ENCODE measurements at places on chromosomes 16 and 17. TPM values are rescaled to one million over a fixed set of nuclear protein-coding genes. Genes with fewer than 3 reads are reported as not detected.
A peak's percentile ranks its signal among the peaks of the same experiment; 100 is the strongest.

Gene ALOX12
- polyA plus RNA-seq: not detected

Gene FOXJ1
- not detected for polyA plus RNA-seq

Gene ORC6
- polyA plus RNA-seq: 3.2 TPM

Gene ETV4
- 0.46 TPM for polyA plus RNA-seq

Gene ZACN
- 0.51 TPM for polyA plus RNA-seq

Gene CEMP1
- 0.04 TPM for polyA plus RNA-seq

Gene KRTAP4-5
- not detected for polyA plus RNA-seq

Gene USP10
- polyA plus RNA-seq: 17.8 TPM

Gene LRRC37A
- 0.37 TPM for polyA plus RNA-seq

DNA sequence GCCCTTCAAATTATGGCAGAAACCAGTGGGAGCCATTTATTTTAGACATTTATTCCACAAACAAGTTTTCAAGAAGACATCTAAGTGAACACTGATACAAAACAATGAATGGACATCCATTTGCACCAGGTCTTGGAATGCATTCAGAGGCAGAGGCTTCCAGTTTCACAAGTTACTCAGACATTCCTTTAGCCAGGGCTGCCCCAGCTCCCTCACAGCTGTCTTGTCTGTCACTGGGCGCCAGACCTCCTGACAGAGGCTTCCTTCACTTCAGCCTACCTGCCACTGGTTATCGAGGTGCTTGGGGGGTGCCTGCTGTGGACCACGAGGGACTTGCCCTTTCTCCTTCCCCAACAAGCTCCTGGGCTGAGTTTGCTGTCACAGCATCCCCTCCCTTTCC is 19.2 kb downstream of the AQP8 start:
- DNase-seq: no peak

- no peak for DNase-seq
Observed at GRCh38 chr17:68906638-68907037, 48.6 kb downstream of the ABCA8 start.

DNA sequence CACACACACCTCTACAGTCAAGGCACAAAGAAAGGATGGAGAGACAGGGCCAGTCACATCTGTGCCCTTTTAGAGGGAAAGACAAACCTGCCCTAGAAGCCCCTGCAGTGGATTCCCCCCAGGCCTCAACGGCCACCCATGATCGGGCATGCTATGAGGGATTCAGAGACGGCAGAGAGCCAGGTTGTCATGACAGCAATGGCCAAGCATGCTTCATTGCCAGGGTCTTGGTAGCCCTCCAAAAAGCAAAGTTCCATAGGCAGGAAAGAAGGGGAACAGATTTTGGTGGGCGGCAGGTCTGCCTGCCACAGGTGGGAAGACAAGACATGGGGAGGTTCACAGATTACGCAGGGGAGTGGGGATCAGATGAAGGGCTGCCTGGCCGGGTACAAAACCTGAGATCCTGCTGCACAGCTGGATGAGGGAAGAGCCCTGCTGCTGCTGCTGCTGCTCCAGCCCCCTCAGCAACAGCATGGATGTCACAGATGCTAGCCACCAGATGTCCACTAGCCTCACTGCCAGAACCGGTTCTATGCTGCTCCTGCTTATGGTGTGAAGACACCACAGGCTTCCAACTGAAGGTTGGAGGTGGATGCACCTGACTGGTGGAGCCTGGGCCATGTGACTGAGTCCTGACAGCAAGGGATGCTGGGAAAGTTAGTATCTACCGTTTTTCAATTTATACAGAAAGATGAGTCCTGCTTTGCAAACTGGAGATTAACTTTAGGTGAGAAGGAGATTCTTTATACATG is 17.8 kb downstream of the ACTG1 start:
- DNase-seq: no peak

DNA sequence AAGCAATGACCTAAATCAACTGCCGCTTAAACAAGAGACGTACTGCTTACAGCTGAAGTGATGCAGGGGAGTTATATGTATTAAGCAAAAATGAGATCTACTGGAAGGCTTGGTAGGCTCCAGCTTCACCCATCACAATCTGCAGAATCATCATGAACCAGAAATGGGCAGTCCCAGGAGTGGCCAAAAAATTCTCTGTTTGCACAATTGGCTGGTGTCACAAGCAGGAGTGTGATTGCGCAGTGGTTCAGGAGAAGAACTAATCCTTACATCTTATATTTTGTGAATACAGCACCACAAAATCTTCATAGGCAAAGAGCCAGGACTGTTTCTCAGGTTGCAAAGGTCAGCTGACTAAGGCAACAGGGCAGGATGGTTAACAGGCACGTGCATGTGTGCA is 75.9 kb downstream of the CES1 start:
- no peak for DNase-seq

- no peak for DNase-seq
Observed at GRCh38 chr17:53749178-53749577, 73.5 kb upstream of the KIF2B start.

- DNase-seq: no peak
Observed at GRCh38 chr17:71084838-71085237, 915.5 kb downstream of the KCNJ2 start.

DNA sequence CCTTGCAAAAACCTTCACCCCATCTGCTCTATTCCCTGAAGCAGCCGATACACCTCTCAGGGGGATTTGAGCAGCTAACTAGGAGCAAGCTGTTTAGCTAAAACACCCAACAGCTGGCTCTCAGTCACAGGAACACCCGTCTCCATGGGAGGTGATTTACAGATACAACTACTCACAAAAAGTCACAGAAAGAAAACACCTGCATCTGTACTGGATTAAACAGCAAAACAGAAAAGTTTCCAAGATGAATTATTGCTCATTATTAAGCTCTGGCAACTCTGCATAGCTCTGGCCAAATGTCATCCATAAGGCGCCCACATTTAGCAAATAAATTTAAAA is 22.3 kb downstream of the GJC1 start:
- no peak for DNase-seq

GRCh38 chr16:3027983-3028715 is 4.3 kb downstream of the THOC6 start:
- peak; percentile 64 for DNase-seq

DNA sequence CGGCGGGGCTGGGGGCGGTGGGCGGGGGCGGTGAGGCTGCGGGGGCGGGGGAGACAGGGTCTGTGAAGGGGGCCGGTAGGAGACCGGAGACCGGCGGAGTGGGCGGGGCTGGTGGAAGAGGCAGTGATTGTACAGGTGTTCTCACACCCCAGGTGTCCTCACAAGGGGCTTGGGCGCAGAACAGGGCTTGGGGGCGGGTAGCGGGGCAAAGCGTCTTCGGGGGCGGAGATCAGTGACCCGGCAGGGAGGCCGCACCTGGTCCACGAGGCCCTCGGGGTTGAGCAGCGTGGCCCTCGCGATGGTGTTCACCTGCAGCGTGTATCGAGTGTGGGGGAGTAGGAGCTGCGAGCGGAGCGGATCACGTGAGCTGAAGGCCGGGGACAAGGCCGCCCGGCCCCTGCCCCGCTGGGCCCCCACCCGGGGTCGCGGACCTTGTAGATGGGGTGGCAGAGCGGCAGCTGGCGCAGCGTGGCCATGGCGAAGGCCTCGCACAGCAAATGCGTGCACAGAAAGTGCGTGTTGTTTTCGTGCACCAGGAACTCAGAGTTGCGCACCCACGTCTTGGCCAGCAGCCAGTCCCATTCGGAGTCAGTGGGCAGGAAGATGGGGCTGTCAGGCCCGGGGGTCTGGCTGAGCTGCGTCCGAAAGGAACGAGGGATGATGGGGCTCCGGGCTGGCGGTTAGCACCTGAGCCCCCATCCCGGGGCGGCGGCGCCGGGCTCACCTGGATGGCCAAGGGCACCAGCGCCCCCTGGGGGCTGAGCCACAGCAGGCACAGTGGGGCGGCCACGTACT is 8.5 kb downstream of the ALOXE3 start:
- DNase-seq: peak; percentile 47

DNA sequence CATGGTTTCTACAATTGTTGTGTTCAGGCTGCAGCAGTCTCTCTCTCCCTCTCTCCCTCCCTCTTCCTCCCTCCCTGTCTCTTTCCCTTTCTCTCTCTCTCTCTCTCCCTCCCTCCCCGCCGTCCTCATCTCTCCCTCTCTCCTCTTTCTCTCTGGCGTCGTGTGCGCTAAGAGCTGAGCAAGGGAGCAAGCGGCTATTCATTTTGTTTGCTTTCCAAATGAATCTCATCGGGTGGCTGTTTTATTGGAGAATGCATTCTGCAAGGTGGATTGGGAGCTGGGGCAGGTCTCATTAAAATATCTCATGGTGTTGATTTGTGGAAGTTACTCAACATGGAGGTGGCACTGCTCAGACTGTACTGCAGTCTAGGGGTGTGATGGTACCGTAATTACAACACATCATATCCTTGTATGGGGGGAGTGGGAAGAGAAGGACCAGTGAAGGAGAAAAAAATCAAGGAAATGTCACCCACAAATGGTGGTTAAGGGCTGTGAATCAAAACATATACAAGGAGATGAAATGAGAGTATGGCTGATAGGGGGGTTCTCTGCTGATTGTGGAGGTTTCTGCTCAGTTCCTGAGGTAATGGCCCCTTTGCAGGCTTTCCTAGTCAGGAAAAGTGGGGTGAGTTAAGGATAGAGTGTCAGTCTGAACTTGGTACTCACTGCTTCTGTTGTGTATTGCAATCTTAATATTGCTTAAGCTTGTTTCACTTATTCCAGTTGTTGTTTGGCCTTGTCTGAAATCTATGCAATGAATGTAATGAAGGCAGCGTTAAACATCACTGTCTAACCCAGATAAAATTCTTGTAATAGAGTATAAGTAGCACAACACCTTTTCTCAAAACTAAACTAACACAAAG is 2.7 kb downstream of the MSL1 start:
- DNase-seq: no peak

DNA sequence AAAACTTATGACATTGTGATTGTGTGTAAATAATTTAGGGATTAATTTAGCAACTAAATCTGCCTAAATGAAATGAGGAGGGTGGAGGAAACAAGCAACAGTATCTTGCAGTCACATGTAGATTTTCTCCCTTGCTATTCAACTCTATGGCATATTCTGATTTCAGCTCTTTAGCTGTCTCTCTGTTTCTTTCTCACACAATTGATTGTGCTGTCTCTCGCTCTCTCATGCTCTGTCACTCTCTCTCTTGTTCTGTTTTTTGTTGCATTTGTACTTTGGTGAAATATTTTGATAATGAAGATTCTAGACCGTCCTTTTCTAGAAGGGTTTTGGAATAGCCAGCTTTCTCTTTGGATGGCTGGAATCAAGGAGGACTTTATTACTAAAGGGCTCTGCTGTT is 70.6 kb downstream of the BCAS3 start:
- no peak for DNase-seq

DNA sequence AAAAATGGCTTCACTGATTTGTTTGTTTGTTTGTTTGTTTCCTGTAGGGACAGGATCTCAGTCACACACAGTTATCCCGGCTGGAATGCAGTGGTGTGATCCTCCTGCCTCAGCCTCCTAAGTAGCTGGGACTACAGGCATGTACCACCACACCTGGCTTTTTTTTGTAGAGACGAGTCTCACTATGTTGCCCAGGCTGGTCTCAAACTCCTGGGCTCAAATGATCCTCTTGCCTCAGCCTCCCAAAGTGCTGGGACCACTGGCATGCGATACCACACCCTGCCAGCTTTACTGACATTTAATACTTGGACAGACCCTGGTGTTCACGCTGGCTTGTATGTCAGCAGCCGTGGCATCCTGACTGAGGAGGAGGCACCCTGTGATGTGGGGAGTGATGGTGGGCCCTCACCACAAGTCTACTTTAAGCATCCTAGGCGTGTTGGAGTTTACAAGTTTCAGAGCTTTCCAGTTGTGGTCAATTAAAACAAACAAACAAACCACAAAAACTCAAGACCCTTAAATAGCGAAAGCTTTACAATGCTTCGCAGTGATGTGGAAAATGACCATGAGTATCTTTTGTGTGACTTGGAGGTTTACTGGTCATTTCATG is 5.1 kb downstream of the ABCA3 start:
- DNase-seq: no peak

DNA sequence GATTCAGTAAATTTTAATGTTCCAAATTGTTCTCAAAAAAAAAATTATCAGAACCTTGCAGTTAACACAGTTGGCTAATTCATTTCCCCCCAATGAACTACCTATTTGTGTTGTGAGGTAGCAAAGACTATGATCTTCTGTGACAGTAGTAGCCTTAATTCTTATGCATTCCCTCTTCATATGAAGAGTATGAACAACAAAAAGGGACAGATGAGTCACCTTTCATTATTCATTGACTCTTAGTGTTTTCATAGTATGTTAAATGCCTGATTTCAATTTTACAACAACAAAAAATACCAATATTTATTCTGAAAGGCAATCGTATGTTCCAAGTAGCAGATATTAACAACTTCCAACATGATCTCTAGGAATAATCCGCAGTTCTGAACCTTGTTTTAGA is 3.6 kb upstream of the SLFN11 start:
- DNase-seq: no peak

DNA sequence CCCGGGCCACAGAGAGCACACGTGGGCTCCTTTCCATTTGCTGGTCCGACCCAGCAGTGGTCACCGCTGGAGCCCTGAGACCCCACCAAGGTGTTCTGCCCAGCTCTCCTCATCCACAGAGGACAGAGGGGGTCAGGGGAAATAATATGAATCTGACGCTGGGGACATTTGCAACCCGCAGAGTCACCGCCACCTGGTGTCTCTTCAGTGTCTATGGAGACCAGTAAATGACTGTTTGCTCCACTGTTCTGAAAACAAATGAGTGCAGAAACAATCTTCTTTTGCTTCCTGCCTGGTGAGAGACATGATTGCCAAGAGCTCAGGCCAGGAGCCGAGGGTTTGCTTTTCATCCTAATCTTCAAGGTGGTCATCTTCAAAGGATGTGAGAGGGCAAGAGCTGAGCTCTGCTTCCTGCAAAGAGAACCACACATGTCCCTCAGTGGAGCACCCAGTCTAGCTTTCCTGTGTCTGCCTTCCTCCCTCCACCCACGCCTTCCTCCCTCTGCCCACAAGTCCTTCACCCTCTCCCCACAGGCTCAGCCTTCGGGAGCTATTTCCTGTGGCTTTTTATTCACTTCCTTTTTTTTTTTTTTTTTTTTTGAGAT is 14.7 kb upstream of the KLHDC4 start:
- peak; percentile 54 for DNase-seq

DNA sequence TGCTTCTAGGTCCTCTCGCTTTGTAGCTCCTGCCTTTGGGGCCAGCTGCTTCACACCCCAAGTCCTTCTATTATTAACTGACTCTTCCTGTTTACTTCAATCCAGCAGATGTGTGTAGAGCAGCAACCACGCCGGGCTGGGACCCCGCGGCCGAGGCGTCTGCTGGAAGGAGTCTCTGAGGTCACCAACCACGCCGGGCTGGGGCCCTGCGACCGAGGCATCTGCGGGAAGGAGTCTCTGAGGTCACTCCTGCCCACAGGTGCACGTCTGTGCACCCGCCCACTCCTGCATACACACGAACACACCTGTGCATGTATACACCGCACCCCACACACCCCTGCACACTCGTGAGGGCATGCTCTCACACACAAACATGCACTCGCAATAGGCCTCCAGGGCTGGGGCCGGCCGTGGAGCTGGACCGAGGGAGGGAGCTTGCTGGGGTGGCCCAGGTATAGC is 7.8 kb upstream of the TEX19 start:
- DNase-seq: no peak
